ENCODE measurements at places on chromosomes 12 and 14. TPM values are rescaled to one million over a fixed set of nuclear protein-coding genes. Genes with fewer than 3 reads are reported as not detected.

Gene YBX3
- polyA plus RNA-seq, result 140 TPM

DNA sequence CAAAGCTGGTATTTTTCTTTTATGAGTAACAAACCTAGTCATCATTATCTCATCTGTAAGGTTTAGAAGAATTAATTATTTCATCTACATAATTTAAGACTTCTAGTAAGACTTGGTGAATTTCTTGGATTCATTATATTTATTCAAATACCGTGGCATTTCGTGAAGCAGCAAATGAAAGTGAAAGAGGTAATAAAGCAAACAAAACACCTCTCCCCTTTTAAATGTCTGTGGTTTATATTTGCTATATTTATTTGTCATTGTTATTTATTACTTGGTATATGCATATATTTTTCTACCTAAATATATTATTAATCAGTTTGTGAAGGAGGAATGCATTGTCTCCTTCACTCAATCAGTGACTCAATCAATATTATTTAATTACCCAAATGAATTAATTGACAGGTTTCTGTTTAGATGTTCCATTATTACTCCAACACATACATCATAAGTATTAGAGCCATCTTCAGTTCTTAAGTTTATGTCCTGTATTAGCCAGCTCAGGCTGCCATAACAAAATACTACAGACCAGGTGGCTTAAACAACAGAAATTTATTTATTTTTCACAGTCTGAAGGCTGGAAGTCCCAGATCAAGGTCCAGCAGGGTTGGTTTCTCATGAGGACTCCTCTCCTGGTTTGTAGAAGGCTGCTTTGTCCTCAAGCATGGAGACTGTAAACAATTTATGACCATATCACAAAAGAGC lies 6.6 kb downstream of the CFAP54 start:
- DNase-seq, result no peak
- H3K4me1 ChIP-seq, result no peaks in the 10 kb centered on the region
- H3K27ac ChIP-seq, result no peak overlapping the region
- no peak overlapping the region for H3K4me3 ChIP-seq
- no peaks in the 10 kb centered on the region for H3K36me3 ChIP-seq
- peaks cover 5% of the 10 kb centered on the region for H3K27me3 ChIP-seq

DNA sequence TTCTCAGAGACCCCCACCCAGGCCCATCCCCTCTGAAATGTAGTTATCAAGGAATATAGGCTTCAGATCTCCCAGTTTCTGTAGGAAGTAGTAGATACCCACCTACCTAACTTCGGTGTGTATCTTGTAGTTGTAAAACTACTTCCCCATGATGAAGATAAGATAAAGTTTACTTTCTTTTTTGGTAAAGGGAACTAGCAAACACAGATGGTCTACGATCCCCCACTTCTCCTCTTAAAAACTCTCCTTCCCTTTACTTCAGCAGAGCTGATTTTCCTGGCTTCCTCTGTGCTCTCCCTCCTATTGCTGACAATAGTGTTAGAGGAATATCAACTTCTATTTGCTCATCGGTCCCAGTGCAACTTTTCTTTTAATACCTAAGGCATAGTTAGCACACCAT lies 395.2 kb downstream of the RPL10L start:
- H3K36me3 ChIP-seq, result no peaks in the 10 kb centered on the region
- no peak overlapping the region for H3K27ac ChIP-seq
- H3K4me3 ChIP-seq, result no peak overlapping the region

Gene TAS2R9
- not detected for polyA plus RNA-seq

DNA sequence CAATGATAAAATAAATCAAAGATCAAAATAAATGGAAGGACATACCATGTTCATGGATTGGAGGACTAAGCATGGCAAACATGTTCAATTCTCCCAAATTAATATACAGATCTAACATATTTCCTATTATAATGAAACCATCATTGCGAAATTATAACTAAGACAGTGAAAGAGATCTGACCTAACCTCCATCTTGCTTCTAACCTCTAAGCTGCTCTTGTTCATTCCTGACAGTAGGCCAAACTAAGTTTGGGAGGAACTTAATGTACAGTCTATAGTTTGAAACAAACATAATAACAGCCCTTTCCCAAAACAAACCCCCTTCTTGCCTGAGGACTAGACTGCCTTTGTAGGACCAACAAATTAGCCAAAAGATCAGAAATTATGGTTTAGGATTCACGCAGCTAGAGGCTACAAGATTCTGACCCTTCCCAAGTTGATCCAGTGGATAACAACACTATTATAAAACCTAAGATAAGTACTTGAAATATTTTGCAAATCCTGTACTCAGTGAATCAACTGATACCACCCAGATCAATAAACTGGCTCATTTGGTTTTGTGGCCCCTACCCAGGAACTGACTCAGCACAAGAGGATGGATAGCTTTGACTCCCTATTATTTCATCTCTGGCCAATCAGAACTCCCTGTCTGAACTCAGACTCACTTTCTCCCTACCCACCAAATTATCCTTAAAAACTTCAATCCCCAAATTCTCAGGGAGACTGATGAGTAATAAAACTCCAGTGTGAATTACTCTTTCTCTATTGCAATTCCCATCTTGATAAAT lies 41.7 kb upstream of the OR5AU1 start:
- H3K36me3 ChIP-seq, result no peaks in the 10 kb centered on the region
- no peak overlapping the region for H3K27ac ChIP-seq
- H3K4me3 ChIP-seq, result no peak overlapping the region
- H3K27me3 ChIP-seq, result no peaks in the 10 kb centered on the region
- no peak for DNase-seq

Gene ENDOU
- 1.8 TPM for polyA plus RNA-seq
